MCF 10A (cell line): ENCODE measurements at places on chromosomes 5 and 9.

GRCh38 chr5:87079219-87079618, 188.5 kb upstream of the RASA1 start:
- no peak for DNase-seq

DNA sequence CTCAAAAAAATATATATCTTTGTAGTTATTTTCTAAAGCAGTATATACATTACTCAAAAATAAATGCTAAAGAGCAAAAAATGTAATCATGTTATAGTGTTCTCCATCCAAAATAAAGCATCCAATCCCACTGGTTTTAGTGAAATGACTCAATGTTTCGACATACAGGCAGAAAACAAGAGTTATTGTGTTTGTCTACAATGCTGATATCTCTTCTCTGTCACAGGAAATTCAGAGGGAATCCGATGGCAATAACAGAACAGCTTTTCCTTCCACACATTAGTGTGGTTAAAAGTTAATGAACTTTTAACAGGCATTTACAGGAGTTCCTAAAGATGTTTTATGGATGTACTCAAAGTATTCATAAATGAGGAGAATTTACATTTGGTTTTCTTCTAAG, 12.0 kb downstream of the TTC33 start:
- DNase-seq = no peak

- DNase-seq = no peak
These were observed 2.5 kb downstream of the FEM1C start for GRCh38 chr5:115542086-115542485.

DNA sequence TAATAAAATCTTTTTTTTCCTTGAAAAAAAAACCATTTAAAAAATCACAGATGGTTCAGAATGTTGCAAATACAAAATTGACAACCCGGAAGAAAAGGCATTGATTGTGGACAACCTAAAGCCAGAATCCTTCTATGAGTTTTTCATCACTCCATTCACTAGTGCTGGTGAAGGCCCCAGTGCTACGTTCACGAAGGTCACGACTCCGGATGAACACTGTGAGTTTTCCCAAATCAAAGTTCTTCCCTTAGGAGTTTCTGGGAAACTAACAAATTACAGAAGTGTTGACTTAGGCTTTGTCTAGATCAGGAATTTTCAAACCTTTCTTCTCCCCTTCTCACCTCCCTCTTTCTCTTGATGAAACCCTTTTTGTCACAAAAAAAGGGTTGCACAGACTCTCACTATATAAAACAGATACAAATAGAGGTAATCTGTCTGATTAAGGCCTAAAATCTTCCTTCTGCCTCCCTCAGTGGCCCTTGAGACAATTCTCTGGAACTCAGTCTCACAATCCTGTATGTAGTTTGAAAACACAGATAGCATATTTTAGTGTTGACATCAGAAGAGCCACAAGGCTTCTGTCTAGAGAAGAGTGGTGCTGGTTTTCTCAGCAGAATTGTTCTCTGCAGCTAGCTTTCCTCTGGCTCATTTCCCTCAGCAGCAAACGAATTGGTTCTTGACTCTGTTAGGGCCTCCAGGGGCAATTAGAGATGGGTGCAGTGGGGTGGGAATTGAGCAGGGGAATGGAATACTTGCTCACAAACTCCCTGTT, 79.5 kb downstream of the OSMR start:
- DNase-seq = no peak

DNA sequence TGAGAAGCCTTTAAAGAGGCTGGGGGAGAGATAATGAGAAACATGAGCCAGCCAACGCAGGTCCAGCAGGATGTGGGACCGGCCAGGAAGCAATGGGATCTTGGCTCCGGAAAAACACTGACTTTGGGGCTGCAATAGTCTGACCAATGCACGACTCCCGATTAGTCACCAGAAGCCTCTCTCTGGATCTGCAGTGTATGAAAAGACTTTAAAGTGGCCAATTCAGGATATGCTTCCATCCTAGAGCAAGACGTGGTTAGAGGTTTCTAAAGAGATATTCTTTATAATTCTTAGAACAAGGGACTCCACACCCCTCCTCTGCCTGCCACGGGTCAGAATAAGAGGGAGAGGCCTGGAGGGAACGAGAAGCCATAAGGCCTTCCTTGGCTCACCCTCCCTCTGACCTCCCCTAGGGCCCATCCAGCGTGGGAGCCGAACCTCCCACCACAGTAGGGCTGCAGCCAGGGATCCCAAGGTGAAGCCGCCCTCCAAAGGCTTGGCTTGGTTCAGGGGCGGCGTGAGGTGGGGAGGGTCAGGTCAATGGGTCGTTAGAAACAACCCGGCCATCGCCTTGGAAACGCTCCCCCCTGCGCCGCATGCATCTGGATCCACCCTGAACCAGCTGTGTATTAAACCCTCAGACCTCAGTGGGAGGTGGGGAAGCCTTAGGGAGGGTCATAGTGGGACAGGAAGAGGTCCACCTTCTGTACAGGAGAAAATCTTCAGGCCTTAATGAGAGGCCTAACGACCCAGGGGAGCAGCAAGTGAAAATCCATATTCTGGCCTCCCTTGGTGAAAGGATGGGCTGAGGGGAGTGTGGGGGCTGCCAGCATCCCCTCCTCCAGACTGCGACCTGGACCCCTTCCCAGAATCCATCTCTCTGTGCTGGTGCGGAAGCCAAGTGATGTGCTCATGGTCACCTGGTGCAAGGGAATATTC, 11.1 kb downstream of the FGF1 start:
- DNase-seq = peak; percentile 68

- DNase-seq = no peak
These were observed 139.7 kb downstream of the SEC61B start for GRCh38 chr9:99361817-99362216.

DNA sequence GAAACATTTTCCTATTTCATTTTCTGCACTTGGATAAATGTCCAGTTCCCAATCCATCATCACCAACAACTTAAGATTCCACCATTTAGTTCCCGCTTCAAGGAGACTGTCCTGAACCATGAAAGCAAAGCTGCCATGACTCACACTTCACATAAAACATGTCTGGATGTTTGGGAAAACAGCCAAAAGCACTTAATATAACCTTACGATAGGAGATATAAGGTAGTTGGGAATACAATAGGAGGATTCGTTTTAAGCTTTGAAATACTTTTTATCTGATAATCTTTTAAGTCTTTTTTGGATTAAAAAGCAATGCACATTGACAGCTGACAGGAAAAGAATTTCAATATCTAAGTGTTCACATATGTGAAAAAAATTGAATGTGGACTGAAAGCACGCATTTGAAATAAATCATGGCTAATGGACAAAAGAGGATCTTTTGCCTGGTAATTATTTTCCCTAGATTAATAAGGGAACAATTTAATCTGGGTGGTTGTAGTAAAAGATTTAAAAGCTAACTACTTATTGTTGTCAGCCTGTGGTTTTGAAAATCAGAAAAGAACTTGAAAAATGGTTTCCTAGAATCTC, 17.3 kb upstream of the TGFBI start:
- peak; percentile 94 for DNase-seq

DNA sequence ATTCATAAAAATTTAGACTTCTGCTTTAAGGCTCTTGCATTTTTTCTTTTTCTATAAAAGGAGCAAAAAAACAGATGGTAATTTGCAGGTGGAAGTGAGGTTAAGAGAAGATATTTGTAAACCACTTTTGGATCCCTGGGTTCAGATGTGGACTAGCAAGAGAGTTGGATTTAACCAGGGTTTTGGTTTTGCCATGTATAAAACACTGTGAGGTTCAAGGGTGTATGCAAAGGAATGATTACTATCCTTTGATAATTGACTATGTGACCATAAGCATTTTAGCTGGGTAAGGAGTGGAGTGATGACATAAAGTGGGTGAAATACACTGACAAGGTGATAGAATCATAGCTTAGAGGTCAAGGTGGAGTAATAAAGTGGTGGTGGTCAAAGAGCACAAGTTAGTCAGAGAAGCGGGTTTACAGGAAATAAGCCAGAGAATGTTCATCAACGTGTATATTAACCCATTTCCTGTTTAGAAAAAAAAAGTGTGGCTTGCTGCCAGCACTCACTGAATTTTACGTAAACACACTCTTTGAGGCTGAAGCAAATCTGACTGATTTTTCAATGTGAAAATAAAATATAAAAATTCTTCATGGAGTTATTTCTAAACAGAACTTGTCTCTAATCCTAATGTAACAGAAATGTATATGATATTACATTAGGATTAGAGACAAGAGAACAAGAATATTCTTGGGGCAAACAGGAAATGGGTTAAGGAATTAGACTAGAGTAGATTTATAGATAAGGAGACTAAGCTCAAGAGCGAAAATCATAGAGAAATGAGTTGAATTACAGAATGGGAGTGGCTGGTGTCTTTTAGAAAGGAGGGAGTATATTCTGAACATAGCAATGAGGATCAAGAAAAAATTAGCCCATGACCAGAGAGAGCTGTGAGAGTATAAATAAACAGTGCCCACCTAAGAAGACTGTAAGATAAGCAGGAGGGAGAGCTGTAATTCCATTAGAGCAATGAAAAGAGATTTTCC, 74.5 kb downstream of the CDKN2A start:
- DNase-seq = no peak

DNA sequence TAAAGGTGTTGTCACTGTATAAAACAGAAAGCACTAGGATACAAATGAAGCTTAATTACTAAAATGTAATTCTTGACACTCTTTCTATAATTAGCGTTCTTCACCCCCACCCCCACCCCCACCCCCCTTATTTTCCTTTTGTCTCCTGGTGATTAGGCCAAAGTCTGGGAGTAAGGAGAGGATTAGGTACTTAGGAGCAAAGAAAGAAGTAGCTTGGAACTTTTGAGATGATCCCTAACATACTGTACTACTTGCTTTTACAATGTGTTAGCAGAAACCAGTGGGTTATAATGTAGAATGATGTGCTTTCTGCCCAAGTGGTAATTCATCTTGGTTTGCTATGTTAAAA, 43.8 kb downstream of the NDFIP1 start:
- no peak for DNase-seq

DNA sequence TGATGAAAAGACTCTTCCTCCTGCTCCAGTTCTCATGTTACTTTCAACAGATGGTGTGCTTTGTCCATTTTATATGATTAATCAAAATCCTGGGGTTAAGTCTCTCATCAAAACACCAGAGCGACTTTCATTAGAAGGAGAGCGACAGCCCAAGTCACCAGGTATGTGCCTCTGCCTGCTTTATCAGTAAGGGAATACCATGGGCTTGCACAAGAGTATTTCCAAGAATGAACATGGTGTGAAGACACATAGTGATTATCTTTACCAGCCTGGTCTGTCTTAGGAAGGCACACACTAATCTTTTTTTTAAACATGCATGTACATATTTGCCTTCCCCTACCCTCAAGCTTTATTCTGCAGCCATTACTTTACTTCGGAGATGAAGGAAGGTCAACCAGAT, 15.2 kb downstream of the NUP214 start:
- no peak for DNase-seq

GRCh38 chr9:18371621-18372020, 102.3 kb upstream of the ADAMTSL1 start:
- no peak for DNase-seq

GRCh38 chr5:74035521-74035937, 409.5 kb downstream of the ARHGEF28 start:
- peak; percentile 82 for DNase-seq

- DNase-seq = no peak
These were observed 23.1 kb downstream of the SHLD3 start for GRCh38 chr5:65647941-65648340.

GRCh38 chr5:24222876-24223275, 421.9 kb downstream of the CDH10 start:
- DNase-seq = peak; percentile 3

GRCh38 chr5:135375040-135375793, 23.8 kb downstream of the MACROH2A1 start:
- DNase-seq = no peak

DNA sequence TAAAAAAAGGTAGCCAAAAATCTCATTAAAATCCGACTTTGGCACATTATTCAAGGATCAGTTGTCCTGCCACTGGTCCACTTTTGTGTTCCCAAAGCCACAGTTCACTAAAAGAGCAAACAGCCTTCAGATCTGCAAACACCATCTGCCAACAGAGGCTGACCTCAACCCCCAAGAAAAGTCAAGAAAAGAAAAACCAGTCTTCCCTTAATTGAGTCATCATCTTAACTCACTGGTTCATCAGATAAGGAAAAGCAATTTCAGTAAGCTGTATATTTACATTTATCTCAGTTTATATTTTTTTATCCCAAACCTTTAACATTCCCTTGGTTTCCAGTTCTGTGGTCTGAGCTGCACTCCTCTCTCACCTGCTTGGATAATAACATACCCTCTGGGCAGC, 21.2 kb downstream of the RASEF start:
- DNase-seq = no peak

- no peak for DNase-seq
These were observed 24.1 kb downstream of the SLC1A3 start for GRCh38 chr5:36630201-36631145.

DNA sequence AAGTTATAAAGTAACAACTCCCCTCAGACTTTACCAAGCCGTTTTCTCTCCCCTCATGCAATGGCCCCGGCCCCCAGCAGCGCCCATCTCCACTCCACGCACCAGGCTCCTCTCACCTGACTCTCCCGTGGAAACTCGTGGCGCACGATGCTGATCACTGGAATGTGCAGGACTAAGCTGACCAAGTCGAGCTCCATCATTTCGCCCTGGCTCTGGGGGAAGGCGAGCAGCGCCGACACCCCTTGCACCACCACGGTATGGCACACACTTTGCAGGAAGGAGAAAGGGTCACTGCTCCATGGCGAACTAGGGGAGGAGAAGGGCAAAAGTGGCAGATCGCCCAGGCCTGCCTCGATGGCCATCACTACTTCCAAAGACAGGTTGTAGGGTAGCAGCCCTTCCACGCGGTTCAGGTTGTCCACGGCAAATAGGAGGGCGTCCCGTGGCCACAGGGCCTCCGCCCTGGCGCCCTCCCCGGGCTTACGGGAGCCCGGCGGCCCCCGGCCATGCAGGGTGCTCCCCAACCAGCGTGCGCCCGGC, 1.2 kb downstream of the GRIN3A start:
- DNase-seq = no peak

GRCh38 chr9:36964791-36965190, 69.3 kb downstream of the PAX5 start:
- DNase-seq = no peak

GRCh38 chr5:122306461-122306860, 5.6 kb upstream of the SNCAIP start:
- DNase-seq = peak; percentile 45

- DNase-seq = peak; percentile 38
These were observed 78.5 kb upstream of the SPATA31D4 start for GRCh38 chr9:81849631-81850259.

- DNase-seq = no peak
These were observed 88.0 kb downstream of the ZSWIM6 start for GRCh38 chr5:61420016-61420415.

DNA sequence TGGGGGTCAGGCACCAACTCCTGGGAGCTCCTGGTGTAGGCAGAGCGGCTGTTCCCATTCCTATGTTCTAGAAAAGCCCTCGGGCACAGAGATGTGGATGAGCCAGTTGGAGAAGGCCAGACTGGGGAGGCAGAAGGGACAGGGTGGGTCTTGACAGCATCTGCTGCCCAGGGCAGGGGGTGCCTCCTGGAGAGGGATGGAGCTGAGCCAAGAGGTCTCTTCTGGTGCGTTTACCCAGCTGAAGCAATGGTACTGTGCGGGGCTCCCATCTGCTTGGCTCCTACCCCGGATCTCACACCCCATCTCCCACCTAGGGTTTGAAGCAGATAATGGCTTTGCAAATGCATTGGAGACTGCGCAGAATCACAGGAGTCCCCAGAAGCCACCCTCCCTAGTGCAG, 41.3 kb downstream of the SHB start:
- DNase-seq = no peak

- DNase-seq = no peak
These were observed 34.6 kb downstream of the LHX2 start for GRCh38 chr9:124046189-124046588.

GRCh38 chr5:139181322-139181730, 16.8 kb downstream of the SIL1 start:
- DNase-seq = no peak
